ENCODE measurements at places on chromosomes 3 and 15.

DNA sequence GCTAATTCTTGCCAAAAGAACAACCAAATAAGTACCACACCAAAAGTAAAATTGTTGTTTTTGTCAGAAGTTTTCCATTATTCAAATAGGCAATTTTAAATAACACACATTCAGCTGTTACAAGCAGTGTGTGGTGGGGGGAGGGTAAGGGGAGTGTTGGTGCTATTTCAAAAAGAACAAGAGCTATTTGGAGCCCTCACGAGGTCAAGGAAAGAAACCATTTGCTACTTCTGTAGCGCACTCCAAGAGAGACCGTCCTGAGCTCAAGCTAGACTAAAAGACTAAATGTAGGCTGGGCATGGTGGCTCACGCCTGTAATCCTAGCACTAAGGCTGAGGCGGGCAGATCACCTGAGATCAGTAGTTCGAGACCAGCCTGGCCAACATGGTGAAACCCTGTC, 21.2 kb upstream of the IGF2BP2 start:
- DNase-seq: no peak

GRCh38 chr15:78928616-78929093, 16.2 kb downstream of the CTSH start:
- DNase-seq: no peak

- DNase-seq: no peak
Observed at GRCh38 chr3:186083746-186084145, 25.1 kb downstream of the ETV5 start.

- no peak for DNase-seq
Observed at GRCh38 chr15:75479670-75480069, 28.2 kb upstream of the SIN3A start.

DNA sequence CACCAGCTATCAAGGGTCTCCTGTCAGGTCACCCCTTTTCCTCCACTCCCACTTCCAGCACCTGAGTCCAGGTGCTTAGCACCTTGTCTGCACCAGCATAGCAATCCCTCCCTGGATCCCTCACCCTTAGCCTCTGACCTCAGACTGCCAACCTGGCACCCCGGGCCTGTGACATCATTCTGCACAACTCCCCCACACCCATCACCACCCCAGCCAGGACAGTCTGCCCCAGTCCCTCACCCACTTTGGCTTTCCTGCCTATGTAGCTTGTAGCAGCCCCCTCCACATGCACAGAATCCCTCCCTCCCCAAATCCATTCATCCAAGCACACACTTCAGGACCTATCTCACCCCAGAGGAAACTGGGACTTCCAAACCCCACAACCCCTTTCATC, 819 bp upstream of the PLXNB1 start:
- no peak for DNase-seq

DNA sequence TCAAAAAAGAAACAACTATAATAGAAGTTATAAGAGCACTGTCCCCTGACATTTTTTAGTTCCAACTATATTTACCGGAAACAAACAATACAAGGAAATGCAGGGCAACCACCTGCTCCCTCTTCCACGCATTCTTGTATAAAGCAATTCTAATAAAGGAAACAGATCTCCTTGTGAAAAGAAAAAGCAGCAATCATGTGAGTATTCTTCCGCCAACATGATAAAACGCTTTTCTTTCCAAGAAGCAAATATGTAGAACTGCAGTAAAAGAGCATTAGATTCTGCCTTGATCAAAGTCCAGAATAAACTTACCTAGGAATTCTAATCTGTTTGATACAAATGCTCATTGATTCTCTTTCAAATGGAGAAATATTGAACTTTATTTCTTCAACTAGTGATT, 230.3 kb downstream of the CNTN3 start:
- no peak for DNase-seq

DNA sequence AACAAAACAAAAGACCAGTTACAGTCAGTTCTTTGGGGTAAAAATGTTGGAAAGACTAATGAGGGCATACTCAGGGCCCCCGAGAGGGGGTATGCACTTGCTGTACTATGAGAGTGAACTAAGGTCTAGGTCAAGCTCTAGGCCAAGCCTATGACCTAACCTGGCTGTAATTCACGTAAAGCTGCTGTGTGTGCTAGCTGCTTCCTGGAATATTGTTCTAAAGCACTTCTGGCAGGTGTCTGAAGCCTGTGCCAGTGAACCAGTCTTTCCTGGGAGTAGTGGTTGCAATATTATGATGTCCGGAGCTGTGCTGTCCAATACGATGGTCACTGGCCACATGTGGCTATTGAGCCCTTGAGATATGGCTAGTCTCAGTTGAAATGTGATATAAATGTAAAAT, 13.1 kb upstream of the CX3CR1 start:
- DNase-seq: no peak

- DNase-seq: no peak
Observed at GRCh38 chr3:104825116-104825515, 541.6 kb upstream of the ALCAM start.

- no peak for DNase-seq
Observed at GRCh38 chr3:53167418-53168174, 6.6 kb downstream of the PRKCD start.

- DNase-seq: no peak
Observed at GRCh38 chr3:18222686-18223085, 202.5 kb downstream of the SATB1 start.

- DNase-seq: no peak
Observed at GRCh38 chr3:25056036-25056755, 371.9 kb upstream of the RARB start.

DNA sequence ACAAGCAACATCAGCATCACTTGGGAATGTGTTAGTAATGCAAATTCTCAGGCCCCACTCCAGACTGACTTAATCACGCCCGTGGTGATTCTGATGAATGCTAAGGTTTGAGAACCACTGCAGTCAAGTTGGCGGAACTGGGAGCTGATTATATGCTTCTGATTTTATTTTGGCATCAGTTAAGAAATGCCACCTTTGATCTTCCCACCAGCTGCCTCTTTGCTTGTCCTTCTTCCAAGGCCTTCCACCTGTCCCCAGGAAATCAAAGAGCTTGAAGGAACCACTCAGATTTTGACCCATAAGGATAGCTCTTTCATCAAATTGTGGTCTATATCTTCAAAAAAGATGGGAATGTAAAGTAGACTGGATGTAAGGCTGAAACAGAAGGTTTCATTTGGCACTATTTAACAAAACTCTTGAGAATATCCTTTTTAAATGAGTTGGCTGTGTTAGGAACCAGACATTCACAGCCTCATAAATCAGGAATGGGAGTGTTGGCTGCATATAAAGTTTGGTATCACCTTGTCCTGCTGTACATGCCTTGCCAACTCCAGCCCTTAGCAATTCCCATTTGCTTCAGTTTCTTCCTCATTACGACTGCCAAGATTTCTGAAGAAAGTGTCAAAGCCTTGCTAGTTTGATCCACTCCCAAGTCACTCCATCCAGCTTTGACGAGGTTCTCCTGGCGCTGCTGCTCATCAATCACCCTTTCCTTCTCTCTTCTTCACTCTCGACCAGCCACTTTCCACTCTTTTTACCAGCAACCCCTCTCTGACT, 125.8 kb upstream of the NPHP3 start:
- DNase-seq: no peak

- DNase-seq: no peak
Observed at GRCh38 chr3:156291272-156292123, 171.1 kb downstream of the KCNAB1 start.

- peak; percentile 6 for DNase-seq
Observed at GRCh38 chr3:7964899-7965298, 536.7 kb upstream of the LMCD1 start.

DNA sequence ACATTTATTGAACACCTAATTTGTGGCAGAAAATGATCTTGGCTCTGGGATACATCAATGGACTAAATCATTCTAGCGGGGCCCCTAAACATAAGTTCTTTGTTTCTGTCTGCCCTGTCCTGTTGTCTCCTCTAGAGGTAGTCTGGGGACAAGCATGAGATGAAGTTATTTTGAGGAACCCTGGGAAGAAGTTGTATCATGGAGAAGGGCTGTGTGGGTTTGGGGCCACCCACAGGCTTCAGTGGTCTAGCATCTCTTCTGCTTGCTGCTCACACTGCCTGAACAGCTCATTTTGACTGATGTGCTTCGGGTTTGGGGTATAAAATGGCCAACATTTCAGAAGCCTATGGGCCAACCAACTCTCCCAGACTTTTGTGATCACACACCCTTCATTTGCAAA, 50.3 kb upstream of the OSBPL11 start:
- no peak for DNase-seq

DNA sequence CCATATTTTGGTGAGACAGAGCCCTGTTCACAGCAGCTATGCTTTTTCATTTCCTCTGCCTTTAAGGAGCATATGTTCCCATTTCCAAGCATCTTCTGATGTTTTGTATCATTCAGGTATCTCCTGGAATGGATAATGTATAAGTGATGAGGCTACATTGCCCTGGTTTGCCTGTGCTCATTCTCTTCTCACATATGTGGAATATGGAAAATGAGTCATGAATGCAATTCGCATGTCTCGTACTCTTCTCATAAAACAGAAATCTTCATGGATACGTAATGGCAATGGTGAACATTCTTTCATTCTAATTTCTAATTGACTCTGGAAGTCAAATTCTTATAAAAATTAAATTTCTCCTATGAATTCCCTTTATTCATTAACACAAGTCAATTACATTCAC, 143.1 kb downstream of the CDIN1 start:
- no peak for DNase-seq

DNA sequence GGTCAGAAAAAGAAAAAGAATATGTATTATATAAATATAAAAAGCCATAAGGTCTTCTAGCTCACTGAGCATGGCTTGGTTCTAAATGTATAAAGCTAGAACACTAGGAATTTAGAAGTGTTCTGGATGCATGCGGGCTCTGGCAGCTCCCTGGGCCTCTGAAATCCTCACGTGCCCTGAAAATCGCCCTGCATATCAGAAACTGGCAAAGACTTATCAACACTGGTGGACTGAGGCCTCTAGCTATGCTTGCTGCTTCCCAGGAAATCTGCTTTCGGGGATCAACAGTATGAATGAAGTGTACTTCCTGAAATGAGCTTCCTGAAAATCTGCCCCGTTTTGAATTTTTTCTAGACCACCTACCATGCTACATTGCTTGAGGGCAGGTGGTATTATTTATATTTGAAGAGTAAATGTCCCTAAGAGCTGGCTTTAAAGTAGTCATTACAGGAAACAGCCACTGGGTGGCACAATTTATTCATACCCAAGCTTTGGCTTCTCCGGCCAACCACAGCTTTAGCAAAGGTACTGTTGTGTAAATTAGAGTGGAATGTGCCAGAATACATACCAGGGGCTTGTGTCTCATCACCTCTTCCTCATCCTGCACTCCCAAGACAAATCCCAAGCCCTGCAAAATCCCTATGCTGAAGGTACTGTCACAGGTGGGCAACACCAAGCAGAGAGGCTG, 17.7 kb downstream of the CRTAP start:
- DNase-seq: peak; percentile 57

- DNase-seq: peak; percentile 82
Observed at GRCh38 chr3:189563853-189564563, 67.2 kb upstream of the TP63 start.

GRCh38 chr3:71987828-71988227, 202.9 kb upstream of the PROK2 start:
- DNase-seq: no peak

DNA sequence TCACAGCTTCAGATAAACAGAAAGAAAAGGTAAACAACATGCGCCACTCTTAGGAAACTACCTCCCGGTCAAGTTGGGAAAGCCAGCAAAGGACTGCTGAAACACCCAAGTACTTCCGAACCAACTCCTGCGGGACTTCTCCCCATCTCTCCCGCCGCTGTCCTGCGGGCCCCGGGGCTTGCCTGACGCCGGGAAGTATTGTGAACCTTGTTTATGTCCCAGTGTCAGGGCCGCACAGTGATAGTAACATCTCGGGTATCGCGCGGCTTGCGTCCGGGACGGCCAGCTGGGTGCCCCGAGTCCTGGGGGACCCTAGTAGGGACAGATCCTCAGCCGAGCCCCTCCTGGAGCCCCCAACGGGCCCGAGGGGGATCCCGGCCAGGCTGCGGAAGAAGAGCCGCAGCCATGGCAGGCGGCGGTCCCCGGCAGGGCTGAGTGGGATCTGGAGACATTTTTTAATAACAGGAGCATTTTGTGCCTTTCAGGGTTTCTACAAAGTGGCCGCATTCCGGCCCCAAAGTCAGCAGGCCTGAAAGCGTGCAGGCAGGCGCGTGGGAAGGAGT, 756 bp downstream of the CLPX start:
- DNase-seq: peak; percentile 51

DNA sequence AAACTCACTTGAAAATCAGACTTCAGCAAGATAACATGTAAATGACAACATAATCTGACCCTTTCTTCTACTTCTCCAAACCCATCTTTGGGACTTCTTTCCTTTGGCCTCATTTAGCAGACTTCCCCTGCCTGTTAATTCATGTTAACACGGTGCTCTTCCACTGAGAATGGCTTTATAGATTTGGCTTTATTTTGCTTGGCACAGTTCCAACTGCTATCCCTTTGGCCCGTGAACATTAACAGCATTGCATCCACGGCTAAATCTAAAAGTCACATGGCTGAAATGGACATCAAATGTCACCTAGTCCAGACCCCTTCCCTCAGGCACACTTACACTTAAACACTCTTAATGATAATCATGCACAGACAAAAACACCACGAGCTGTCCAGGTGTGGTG, 3.8 kb downstream of the ZMAT3 start:
- DNase-seq: no peak

GRCh38 chr15:49751191-49751590, 130.3 kb downstream of the DTWD1 start:
- DNase-seq: no peak

DNA sequence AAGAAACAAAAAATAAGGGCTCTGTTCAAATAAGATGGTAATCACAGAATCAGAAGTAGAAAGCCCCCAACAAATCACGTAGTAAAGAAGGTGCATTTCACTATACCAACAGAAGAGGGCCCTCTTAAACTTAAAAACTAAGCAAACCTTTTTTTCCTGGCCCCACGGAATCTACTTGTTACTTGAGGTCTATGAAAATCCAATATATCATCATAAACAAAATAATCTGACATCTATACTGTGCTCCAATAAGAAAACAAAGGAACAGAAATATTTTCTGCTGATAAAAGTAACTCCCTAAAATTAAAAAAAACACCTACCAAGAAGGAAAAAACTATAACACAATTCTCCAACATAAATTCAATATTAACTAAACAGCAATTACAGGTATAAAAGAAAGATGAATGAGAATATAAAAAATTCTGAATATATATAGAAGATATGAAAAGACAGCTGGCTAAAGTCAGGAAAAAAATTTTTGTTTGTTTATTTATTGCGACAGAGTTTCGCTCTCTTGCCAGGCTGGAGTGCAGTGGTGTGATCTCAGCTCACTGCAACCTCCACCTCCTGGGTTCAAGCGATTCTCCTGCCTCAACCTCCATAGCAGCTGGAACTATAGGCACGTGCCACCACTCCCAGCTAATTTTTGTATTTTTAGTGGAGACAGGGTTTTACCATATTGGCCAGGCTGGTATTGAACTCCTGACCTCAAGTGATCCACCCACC, 81.8 kb downstream of the CLASP2 start:
- peak; percentile 56 for DNase-seq

- no peak for DNase-seq
Observed at GRCh38 chr3:112888381-112889085, 41.9 kb upstream of the CD200R1L start.

- DNase-seq: no peak
Observed at GRCh38 chr3:50171540-50172301, 16.6 kb downstream of the SEMA3F start.

- DNase-seq: no peak
Observed at GRCh38 chr3:182315313-182315712, 478.0 kb upstream of the ATP11B start.

GRCh38 chr3:132822266-132822665, 100.1 kb upstream of the NPHP3 start:
- no peak for DNase-seq

- peak; percentile 38 for DNase-seq
Observed at GRCh38 chr15:74725845-74726773, 781 bp upstream of the CYP1A1 start.

All from ACHN (cell line).